NCI-H2107 (cell line): ENCODE measurements at places on chromosomes 2 and 18.

DNA sequence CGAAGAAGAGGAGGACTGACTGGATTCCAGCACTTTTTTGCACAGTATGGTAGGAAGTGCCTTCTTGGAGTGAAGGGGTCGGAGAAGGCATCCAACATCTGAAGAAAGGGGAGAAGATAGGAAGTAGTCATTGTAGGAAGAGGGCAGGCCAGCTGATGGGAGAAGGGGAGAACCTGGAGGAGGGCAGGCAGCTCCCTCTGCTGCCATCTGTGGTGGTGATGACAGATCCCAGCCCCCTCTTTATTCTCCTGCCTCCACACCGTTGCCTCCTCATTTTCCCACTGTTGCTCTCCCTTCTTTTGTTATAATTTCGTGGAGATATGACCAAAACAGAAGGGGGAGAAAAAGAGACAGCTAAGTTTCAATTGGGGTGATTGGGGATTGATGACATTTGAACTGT lies 2.9 kb upstream of the SCYGR2 start:
- DNase-seq = no peak

DNA sequence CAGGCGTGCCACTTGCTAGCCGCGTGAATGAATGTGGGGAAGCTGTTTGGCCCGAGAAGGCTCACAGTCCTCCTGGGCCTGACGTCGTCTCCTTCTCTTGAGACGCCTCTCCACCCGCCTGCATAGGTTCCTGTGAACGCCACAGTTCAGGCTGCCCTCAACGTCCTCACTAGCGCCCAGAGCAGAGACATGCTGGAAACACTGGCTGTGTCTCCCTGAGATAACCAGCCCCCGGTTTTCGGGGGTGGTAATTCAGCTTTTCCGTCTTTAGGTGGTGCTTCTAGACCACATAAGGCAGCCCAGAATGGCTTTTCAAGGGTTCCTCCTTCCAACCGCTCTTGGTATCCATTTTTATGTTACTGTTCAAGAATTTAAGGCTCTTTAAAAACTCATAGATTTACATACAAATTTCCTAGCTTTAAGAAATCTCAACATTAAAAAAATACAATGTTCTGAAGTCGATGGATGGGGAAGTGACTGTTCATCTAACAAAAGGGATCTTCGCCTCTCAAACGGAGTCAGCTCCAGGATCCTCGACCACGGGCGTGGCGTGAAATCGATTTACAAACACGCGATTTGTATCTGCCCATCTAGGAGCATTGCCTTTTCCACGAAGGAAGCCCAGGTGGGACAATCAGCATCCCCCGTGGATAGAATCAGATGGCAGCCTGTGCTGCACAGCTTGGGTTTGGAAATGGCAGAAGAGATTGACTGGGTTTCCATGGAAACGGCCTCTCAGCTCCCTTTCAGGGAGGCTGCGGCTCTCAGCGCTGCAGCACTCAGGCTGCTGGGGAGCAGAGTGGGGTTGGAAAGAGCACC lies 110.6 kb upstream of the PXDN start:
- peak; percentile 78 for DNase-seq

DNA sequence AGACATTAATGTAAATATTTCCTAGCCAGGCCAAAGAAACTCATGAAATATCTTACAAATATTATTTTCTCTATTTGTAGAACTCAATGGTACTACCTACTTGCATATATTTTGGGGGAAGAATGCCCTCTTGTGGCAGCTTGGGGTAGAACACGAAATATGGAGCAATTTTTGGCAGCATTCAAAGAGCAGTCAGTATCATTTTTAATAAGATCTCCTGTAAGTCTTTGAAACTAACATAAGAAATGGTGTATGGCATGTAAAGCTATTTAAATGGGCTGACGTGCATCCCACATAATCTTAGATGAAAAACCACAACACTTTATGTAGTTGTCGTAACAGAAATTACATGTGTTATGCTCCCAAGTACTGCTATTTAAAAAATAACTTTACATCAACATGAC lies 62.3 kb upstream of the CCDC195 start:
- DNase-seq = no peak

- no peak for DNase-seq
These were observed 58.0 kb upstream of the CABYR start for GRCh38 chr18:24080861-24081260.

DNA sequence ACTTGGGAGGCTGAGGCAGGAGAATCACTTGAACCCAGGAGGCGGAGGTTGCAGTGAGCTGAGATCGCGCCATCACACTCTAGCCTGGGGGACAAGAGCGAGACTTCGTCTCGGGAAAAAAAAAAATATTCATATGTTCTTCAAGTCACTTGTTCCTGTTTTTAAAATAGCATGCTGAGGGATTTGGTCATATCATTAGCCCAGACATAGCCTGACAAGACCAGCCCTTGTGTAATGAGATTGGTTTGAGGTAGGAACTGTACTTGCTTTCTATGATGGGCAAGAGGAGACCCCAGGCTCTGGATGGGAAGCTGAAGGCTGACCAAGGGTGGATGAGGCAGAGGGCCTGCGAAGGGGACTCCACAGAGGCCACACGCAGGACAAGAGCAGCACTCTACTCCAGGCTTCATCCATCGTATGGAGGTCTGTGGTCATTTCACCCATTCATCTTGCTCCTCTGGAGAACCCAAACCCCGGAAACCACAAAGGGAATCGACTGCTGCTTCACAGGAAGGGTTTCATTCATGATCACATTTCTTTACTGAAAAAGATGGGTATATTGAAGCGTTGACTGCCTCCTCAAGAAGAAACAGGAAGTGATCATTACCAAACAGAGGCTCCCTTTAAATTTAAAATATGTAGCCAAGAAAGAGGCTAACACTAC lies 87.1 kb upstream of the ZNF397 start:
- no peak for DNase-seq

- no peak for DNase-seq
These were observed 34.4 kb downstream of the ZFP36L2 start for GRCh38 chr2:43191947-43192516.

GRCh38 chr2:148282201-148282600 lies 261.3 kb downstream of the MBD5 start:
- no peak for DNase-seq

- no peak for DNase-seq
These were observed 17.7 kb upstream of the PHLPP1 start for GRCh38 chr18:62697636-62698035.

DNA sequence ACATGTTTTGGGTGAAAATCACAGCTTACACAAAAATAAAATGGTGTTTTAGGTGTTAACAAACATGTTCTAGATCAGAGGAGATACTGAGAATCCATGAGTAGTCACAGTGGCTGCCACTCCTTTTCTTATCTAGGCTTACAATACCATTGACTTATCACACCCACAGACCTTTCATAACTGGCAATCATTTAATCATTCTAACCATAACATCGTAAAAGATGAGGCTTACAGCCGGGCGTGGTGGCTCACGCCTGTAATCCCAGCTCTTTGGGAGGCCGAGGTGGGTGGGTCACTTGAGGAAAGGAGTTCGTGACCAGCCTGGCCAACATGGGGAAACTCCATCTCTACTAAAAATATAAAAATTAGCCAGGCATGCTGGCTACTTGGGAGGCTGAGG lies 18.8 kb upstream of the SERPINB5 start:
- DNase-seq = no peak

DNA sequence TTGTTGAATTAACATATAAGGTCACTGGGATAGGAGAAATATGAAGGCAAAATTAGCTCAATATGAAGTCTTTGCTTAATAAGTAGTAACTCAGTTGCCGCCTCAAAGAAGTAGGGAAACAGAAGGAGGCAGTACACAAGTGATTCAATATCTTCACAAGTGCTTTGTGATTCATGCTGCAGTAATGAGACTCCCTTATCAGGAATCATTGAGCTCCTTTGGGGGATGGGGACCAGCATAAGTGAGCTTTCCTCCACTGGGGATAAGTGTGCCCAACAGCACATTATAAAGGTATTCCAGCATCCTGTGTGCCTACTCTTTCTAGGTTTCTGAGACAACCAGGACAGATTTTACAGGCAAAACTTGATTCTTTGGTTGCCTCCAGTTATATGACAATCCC lies 323.4 kb upstream of the UBE2E3 start:
- no peak for DNase-seq

DNA sequence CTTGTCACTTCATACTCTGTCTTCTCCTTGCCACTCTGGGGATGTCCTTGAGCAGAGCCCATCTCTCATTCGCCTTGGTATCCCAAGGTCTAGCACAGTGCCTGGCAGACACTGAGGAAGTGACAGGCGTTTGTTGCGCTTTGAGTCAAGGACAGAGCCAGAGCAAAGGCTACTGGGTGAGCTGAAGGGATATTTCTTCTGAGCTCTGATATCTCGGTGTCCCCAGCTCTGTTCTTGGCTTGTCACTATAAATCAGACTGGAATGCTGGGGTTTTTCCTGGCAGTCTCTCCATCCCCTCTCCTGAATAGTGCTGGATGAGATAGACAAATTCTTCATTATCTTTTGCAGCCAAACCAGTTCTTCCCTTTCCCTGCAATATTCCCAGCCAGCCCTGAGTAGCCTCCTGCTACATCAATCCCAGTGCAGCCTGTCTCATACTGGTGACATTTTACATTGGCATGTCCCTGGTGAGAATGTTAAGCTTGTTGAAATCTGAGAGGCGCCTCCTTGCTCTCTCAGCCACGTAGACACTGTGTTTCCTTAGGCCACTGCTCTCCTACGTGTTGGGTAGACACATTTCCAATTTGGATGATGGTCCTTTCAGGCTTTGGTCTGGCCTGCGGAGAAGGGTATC lies 61.7 kb downstream of the CTIF start:
- no peak for DNase-seq

- no peak for DNase-seq
These were observed 400.6 kb upstream of the ID2 start for GRCh38 chr2:8281234-8281633.

DNA sequence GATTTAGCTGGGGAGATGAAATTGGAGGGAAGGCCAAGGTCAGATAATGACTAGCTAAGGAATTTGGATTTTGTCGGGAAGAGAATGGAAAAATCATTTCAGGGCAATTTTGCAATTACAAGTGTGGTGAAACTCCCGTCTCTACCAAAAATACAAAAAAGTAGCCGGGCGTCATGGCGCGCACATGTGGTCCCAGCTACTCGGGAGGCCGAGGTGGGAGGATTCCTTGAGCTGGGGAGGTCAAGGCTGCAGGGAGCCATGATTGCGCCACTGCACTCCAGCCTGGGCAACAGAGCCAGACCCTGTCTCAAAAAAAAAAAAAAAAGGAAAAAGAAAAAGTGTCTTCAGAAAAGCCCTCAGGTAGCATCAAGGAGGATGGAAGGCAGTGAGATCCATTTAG lies 1.2 kb upstream of the TXNL1 start:
- no peak for DNase-seq

- DNase-seq = no peak
These were observed 5.9 kb upstream of the MAL start for GRCh38 chr2:95019572-95019971.

DNA sequence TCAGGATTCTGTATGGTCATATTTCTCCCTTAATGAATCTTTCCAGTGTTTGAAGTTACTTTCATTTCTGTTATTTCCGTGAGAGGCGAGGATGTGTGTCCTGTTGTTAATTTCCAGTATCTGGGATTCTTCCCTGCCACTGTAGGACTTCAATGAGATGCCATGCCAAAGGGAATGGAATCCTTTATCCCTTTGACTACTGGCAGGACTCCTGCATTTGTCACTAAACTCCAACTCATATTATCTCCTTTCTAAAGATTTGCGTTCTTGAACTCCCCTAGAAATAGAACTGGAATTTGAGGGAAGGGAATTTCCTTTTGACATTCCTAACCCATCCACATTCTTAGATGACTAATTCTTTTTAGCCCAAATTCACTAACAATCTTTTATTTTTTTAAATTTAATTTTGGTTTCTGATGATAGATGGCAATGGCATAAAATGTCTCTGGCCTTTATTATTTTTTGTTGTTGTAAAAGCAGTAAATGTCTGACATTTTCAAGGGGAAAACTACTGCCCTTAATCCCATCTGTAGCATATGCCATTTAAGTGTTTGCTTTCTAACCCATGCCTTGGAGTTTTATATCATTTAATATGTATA lies 87.8 kb upstream of the EML6 start:
- DNase-seq = no peak

- DNase-seq = no peak
These were observed at the start of gene TMEM182 for GRCh38 chr2:102761763-102762162. Gene TMEM182 (plus strand): TSS chr2:102762031. CDS start chr2:102762218, 187 bp downstream.

- DNase-seq = no peak
These were observed 170.3 kb upstream of the VRK2 start for GRCh38 chr2:57876313-57876712.

GRCh38 chr2:73279852-73280251 lies 4.4 kb downstream of the FBXO41 start:
- no peak for DNase-seq

- no peak for DNase-seq
These were observed 52.2 kb downstream of the CDK15 start for GRCh38 chr2:201858281-201859184.

DNA sequence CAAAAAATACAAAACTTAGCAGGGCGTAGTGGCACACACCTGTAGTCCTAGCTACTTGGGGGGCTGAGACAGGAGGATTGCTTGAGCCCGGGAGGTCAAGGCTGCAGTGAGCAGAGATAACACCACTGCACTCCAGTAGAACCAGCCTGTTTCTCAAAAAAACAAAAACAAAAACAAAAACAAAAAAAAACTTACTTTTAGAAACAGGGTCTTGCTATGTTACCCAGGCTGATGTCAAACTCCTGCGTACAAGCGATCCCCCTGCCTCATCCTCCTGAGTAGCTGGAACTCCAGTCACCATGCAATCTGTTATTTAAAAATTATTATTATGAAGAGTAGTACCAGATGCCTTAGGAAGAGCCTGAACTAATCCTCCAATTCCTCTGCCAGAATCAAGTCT lies 35.0 kb upstream of the GLI2 start:
- DNase-seq = no peak

DNA sequence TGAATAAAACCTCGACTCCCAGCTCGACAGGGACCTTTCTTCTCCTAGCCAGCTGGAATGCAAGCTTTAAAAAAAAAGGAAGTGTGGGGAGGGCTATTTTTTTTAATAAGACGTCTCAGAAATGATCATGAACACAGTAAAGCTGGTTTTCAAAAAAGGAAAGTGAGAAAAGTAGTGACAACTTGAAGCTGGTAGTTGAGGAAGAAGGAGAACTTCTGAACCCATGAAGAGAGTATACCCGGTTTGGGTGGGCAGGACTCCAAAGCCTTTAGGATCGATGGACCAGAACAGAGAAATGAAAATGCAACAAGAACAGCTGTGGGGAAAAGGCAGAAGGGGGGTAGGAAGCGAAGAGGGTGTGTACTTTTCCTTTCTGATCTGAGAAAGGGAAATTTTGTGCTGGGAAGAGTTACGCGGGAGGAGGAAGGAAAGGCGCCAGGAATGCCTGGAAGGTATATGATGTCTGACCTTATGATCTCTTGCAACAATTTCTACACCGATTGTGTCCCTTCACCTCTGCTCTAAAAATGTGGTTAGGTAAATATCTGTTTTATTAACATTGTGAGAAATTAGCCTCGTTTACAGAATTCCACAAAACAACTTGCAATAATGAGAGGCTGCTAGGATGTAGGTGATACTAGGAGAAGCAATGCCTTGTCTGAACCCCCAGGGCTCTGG lies 22.6 kb upstream of the CYP1B1 start:
- no peak for DNase-seq
